ENCODE measurements at places on chromosomes 12 and 14.

DNA sequence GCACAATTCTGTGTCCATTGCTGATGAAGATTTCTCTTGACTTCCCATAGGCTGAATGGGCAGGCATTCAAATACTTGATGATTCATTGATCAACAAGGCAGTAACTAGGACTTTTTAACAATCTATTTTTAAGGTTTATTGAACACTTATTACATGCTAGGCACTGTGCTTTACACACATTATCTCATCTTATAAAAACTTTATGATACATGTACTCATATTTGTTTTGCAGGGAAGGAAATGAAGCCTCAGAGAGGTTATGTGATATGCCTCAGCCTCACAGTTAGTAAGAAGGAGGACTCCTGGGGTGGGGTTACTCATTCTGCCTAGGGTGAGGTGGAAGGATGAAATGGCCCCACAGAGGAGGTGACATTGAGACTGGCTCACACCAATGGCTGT, 12.9 kb upstream of the EMP1 start:
- ATAC-seq: no peak

- peak; percentile 15 for ATAC-seq
Measured at GRCh38 chr12:65845751-65846537, 21.7 kb downstream of the HMGA2 start.

DNA sequence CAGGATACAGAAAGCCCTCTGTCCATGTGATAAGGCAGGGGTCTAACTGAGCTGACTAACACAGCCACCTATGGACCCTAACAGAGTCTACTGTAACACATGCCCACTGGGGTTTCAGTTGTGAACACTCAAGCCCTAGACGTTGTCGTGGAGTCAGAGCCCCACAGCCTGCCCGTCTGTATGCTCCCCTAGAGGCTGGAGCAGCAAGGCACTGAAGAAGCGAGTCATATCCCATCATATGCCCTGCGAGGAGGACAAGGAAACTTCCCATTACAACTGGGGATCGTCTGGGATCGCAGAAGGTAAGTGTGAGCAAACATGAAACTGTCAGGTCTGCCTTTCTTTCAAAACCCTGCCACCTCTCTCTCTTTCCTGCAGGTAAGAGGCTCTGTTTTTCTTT, 138.1 kb downstream of the GPR65 start:
- ATAC-seq: no peak

DNA sequence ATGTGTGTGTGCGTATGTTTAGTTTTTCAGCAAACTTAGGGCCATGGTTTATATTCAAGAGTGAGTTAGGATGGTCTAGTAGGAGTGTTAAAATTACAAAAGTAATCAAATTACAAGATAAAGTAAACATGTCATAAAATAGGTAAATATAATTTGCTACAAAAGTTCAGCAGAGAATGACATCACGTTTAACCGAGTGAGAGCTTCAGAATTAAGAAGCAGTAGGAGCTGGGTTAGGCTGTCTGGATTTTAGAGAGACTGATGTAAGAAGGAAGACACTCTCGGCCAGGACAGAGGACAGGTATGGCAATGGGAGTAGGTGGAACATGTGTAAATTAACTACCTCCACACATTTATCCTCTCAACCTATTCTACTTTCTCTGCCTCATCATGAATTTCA, 11.6 kb upstream of the MGST1 start:
- no peak for ATAC-seq

DNA sequence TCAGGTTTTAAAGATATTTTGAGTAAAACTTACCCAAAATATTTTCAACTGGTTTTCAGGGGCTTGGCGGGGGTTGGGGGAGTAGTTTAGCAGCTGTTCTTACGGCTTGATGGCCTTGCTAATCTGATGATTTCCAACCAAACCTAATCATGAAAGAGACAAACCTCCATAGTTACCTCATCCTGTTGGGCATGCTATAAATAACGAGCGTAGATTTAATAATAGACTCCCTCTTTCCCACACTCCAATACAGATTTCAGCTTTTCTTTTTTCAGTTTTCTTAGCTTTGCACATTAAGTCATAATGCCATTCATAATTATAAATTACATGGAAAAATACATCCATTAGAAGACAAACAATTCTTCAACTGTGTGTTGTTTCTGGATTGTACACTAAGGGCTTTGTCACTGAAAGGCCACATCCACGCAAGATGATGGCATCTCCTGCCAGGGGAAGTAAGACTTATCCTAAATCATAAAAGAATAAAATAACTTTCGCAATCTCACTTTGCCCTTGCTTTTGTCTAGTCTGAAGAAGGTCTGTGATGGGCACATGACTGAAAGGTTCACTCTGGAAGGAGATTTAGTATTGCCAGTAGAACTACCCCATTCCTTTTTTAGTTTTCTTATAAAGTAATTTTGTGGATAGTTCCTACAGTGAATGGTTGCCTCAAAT, 23.2 kb downstream of the ITPR2 start:
- peak; percentile 41 for ATAC-seq

GRCh38 chr12:53101931-53102781, 1.1 kb upstream of the SOAT2 start:
- ATAC-seq: no peak

DNA sequence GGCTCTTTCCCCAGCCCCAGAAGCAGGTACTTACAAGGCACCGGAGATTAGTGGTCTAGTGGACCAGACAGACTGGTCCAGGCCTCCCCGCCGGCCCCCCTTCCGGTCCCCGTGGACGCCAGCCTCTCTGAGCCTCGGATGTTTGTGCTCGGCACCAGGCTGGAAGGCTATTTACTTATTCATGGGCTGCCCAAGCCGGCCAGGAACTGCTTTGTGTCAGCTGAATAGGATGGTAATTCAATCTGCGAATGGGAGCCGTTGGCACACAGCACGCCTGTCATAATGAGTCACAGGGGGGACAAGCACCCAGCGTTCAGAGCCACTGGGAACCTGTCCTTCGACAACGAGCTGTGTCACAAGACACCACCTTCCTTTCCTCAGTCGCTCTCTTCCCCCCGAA, 82.3 kb downstream of the RIMBP2 start:
- ATAC-seq: peak; percentile 61

GRCh38 chr14:39977198-39977597, 545.0 kb upstream of the FBXO33 start:
- ATAC-seq: no peak

GRCh38 chr14:71536015-71536740, 396.1 kb upstream of the RGS6 start:
- ATAC-seq: no peak

- ATAC-seq: peak; percentile 82
Measured at GRCh38 chr14:100747021-100747586, 20.4 kb downstream of the DLK1 start.

GRCh38 chr12:32569259-32569658, 109.8 kb upstream of the DNM1L start:
- ATAC-seq: peak; percentile 13

DNA sequence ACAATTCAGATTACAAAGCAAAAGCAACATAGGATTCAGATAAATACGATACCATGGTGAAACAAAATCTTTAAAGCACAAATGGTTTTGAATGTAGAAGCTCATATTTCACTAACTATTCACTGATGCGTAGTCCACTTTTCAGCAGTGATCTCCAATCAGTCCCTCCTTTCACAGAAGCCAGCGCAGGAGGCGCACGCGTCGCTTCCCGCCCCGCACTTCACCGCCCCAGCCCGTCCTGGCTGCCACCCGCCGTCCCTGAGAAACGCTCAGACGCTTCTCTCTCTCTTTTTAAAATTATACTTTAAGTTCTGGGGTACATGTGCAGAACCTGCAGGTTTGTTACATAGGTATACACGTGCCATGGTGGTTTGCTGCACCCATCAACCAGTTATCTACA, 19.8 kb upstream of the CHFR start:
- ATAC-seq: no peak

GRCh38 chr12:38490073-38490472, 173.5 kb downstream of the ALG10B start:
- no peak for ATAC-seq

DNA sequence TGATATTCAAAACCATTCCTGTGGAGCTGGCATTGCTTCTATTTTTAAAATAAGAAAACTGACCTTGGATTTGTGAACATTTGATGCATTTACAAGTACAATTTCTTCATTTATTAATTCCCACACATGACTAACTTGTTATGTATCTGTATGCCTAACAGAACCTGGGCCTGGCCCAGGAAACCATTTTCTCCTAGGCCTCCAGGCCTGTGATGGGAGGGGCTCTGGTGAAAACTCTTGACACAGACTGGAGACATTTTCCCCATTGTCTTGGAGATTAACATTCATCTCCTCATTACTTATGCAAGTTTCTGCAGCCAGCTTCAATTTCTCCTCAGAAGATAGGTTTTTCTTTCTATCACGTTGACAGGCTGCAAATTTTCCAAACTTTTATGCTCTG, 42.0 kb downstream of the GLIPR1L2 start:
- ATAC-seq: no peak

GRCh38 chr14:76421662-76422061, 45.7 kb downstream of the ESRRB start:
- ATAC-seq: no peak

- ATAC-seq: peak; percentile 82
Measured at GRCh38 chr14:51014086-51014485, 69.8 kb upstream of the PYGL start.

DNA sequence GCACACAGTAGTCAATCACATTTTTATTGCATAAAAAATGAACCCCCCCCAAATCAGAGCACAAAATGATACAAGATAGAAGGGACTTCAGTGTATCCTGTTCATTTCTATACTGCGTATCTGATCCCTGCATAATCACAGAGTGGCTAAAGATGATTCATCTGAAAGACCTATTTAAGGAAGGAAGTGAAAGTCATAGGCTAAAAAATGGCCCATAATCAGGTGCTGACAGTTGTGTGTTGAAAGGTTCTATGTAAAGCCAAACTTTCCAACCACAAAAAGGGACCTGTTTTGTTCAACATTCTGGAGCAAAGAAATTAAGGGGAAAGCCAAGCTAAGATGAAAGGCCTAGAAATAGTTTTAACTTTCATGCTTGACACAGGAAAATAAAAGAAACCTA, 147.8 kb upstream of the ATP2B1 start:
- peak; percentile 97 for ATAC-seq

- no peak for ATAC-seq
Measured at GRCh38 chr12:130203151-130203550, 40.9 kb downstream of the FZD10 start.

DNA sequence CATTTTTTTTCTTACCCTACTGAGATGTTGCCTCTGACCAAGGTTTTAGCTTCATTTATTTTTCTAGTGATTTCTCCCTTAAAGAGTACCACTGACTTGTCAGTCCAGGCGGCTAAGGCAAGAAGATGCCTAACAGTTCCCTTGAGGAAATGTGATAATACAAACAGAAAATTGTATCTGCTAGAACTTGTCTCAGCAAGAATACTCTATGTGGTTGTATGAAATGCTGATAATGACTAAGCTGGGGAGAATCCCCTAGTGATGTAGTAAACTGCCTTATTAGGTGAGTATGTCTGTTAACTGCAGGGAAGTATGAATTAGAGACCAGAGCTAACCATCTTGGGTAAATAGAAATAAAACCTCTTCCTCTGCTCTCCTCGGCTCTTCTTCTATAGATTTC, 6.7 kb downstream of the C12orf54 start:
- ATAC-seq: no peak

DNA sequence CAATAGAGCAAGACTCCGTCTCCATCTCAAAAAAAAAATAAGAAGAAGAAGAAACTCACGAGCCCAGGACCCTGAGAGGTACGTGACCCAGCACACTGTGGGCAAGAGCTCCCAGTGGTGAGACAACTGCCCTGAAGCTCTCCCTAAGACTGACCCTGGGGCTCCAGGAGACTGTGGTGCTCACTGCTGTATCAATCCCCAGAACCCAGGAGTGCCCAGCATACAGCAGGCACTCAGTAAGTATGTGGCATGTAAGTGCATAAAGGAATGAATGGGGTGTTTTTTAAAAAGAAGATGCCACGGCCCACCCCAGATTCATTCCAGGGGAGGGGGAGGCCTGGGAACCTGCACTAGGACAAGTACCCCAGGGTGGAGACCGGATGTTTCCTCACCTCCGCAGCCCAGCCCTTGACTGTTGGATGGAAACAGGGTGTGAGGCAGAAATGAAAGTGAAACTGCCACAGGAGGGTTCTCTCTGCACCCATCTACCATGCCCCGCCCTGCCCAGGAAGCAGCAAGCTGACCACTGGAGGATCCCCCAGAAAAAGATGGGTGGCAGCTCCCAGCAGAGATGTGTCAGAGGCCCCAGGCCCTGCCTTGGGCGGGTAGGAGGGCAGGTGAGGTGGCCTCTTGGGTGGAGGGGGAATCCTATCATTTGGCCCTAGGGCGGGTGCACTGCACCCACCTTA, 12.2 kb downstream of the ITPK1 start:
- no peak for ATAC-seq

GRCh38 chr12:6613776-6614512, 6.8 kb upstream of the CHD4 start:
- peak; percentile 83 for ATAC-seq

- ATAC-seq: no peak
Measured at GRCh38 chr12:104816845-104817503, 141.1 kb downstream of the SLC41A2 start.

DNA sequence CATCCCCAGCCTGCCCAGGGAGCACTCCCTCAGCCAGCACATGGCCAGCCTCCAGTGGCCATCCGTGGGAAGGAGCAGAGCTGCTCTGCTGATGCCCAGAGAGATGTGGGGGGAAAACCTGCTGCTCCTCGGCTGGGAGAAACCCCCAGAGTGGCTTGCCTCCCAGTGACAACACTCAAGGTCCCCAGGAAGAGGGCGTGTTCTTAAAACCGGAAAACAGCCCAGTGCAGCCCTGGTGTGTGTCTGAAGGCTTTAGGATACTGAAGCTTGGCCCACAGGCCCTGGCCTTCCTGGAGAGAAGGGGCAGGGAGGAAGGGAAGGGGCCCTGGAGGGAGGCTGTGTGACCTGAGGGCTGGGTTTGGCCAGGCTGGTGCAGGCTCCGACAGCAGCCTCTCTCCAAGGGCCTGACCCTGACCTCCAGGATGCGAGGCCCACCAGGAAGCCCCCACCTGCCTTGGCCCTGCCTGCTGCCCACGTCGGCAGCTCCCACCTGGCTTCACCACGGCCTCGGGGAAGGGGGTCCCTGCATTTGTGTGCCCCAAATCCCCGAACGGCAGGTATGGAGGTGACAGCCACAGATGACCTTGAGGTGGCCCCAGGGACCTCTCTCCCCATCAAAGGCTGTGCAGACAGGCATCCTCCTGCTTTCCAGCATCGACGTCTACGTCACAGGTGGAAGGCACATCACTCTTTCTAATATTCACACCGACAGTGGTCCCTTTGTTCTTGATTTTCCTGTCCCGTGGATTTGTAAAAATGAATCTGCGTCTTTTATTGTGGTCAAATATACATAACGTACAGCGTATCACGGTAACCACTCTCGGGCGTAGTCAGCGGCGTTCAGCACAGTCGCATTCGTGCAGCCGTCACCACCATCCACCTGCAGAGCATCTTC, 190.0 kb upstream of the C14orf180 start:
- ATAC-seq: no peak

DNA sequence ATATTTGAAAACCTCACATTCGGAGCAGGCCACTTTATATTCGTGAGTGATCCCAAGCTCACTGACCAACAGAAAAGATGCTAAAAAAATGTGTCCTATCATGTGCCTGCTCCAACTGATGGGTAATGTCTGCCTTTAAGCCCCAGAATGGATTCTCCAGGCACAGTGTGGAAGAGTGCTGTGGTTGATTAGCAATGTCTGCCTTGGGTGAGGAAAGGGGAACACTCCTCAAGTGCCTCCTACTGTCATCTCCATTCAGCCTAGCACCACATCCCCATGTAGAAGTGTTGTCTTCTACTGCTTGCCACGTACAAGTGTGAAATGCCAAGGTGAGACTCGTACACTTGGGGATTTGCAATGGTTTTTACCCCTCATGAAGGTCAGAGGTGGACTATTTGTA, 199.3 kb downstream of the SLC41A2 start:
- no peak for ATAC-seq

Measured in SK-N-SH treated with all-trans-retinoic acid at 6 μM for 48 hours (cell line).